ENCODE measurements at places on chromosomes 12 and 14. TPM values are rescaled to one million over a fixed set of nuclear protein-coding genes. Genes with fewer than 3 reads are reported as not detected.

RBM19 gene
- 66.2 TPM for total RNA-seq

HOXC10 gene
- not detected for total RNA-seq

EML5 gene
- total RNA-seq = 0.69 TPM

POU6F1 gene
- 25.1 TPM for total RNA-seq

SNW1 gene
- 102 TPM for total RNA-seq

PRB2 gene
- not detected for total RNA-seq

MOK gene
- total RNA-seq = 1.0 TPM

KRT73 gene
- total RNA-seq = 1.0 TPM

PPP1R13B gene
- 21.5 TPM for total RNA-seq

PLEKHD1 gene
- total RNA-seq = 0.25 TPM

STYK1 gene
- not detected for total RNA-seq

NGB gene
- total RNA-seq = not detected

PLEK2 gene
- total RNA-seq = not detected

KRT6B gene
- not detected for total RNA-seq

IAPP gene
- not detected for total RNA-seq
